ENCODE measurements at places on chromosomes 5 and 9. TPM values are rescaled to one million over a fixed set of nuclear protein-coding genes. Genes with fewer than 3 reads are reported as not detected.

GRCh38 chr5:99029172-99029571 lies 100.4 kb upstream of the CHD1 start:
- H3K27me3 ChIP-seq = no peaks in the 10 kb centered on the region
- no peaks in the 10 kb centered on the region for H3K36me3 ChIP-seq
- no peak for DNase-seq
- H3K27ac ChIP-seq = no peak overlapping the region
- no peak overlapping the region for H3K4me3 ChIP-seq

- no peaks in the 10 kb centered on the region for H3K36me3 ChIP-seq
- H3K4me1 ChIP-seq = peaks cover 3% of the 10 kb centered on the region
- no peak overlapping the region for H3K27ac ChIP-seq
- H3K27me3 ChIP-seq = no peaks in the 10 kb centered on the region
- no peak for DNase-seq
- no peak overlapping the region for H3K4me3 ChIP-seq
Observed at GRCh38 chr9:136571531-136571930, 25.7 kb upstream of the NOTCH1 start.

Gene SLC34A1
- not detected for total RNA-seq

Gene WNK2
- 9.6 TPM for total RNA-seq

DNA sequence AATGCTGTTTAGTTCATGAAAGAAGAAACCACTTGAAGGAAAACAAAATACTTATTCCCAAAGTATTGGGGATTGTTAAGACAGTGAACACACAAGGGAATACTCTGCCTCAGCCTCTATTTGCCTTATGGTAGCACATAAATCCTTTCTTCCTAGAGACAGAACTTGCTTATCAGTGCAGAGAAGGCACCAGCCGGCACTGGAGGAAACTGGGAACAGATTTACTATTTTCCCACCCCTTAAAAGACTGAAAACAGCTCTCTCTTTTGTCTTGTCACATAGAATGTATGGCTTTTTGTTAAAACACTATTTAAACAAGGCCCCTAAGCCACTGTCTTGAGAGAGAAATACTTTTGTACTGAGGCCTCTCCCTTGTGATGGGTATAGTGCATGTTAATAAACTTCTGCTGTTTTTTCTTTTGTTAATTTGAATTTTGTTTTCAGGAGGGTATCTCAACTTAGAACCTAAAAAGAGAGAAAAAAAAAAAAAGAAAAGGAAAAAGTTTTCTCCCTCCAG lies 40.7 kb upstream of the EDIL3 start:
- H3K4me3 ChIP-seq = no peak overlapping the region
- DNase-seq = no peak
- no peaks in the 10 kb centered on the region for H3K36me3 ChIP-seq
- H3K27ac ChIP-seq = no peak overlapping the region
- H3K4me1 ChIP-seq = no peaks in the 10 kb centered on the region

All from A673 (cell line).